ENCODE measurements at places on chromosomes 1 and 21.

DNA sequence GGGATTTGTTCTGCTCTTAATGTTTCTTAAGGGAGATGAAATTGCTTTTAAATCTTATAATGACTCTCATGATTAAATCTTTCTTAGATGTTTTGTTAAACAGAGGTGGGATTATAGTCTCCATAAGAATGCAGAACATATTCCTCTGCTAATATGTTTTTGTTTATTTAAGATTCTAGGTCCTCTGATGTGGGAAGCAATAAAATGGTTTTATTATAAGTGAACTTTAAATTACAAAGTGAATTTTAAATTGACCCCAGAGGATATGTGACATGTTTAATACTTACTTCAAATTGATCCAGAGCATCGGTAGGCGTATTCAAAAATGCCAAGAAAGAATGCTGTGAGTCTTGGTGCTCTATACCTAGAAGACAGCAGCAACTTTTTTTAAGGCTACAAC lies 129.4 kb downstream of the COQ8A start:
- no peak for DNase-seq

DNA sequence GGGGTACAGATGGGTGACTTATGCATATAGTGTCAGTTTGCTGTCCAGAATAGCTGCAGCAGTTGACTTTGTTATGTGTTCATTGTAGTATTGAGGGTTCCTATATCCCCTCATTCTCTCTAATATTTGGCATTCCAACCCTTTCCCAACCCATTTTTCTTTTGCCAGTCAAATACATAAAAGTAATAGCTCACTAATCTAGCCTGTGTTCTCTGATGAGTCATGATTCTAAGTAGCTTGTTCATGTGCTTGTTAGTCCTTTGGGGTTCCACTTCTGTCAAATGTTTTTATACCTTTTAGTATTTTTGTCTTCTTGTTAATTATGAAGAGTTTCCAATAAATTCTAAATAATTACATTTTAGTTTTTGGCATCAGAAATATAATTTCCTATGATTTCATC lies 99.2 kb upstream of the MROH9 start:
- no peak for DNase-seq

DNA sequence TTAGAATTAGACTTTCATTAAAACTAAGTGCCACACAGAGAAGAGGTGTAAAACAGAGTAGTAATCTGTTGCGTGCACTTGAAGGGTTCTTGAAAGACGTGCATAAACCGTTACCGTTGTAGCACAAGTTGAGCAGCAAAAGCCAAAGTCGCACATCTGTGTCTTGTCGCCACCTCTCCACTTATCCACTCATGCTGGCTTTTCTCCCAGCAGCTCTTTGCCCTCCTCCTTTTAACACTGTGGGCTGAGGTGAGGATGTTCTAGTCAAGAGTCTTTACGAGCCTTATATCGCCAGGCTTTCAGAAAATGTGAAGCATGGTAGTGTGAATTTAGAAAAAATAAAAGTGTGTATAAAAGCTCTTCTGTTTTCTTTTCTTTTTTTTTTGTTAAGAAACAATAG lies 48.0 kb downstream of the NR5A2 start:
- no peak for DNase-seq

DNA sequence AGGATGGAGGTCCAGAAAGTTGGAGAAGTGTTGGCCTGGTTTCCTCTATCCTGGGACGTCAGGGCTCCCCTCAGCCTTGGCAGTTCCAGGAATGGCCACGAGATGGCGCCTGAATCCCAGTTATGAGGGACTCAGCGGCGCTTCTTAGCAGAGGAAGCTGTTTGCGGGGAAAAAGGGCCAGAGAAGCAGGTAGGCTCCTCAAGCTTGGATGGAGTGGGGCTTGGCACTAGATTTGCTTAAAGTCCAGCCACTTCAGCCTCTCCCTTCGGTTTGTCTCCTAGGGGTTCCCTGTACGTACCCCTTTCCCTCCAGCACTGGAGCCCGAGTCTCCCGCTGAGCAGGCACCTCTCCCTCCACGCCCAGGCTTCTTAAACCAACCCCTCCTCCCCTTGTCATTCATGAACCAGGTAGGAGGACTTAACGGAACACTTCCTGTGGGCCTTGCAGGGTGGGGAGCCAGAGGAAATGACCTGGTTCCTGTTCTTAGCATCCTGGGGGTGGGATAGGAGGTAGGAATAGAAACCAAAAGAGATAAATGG lies 32.0 kb upstream of the TENT5B start:
- DNase-seq: peak; percentile 69

DNA sequence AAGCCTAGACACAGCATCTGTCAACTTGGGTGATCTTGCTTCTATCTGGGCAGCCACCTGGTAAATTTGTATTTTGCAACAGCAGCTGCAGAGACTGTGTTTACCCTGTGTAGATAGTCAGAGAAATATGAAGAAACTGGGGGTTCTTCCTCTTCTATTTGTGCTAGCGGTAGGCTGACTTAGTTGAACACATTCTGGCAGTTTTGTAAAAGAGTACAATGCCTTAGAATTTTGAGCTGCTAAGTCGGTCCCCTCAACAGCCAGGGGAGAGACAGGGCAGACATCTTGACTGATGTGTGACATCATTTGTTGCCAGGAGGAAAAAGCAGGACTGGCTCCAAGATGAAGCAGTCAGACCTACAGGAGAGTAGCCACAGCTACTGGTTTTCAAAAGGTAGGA lies 53.7 kb downstream of the KCNJ6 start:
- DNase-seq: no peak

DNA sequence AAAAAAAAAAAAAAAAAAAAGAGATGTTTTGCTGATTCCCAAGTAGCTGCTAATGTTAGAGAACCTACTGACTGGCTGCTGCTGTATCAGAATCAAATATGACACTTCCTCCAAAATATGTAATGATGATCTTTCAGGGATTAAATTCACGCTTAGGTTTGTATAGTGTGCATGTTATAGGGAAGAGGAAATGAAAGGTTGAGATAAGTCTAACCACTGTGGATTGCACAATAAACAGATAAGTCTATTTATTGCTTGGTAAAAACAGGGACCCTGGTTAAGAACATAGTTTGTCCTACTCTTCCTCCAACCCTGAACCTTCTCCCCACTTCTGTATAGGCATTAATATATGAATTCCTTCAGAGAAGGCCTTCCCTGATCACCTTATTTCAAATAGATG lies 13.2 kb downstream of the RC3H1 start:
- DNase-seq: no peak

DNA sequence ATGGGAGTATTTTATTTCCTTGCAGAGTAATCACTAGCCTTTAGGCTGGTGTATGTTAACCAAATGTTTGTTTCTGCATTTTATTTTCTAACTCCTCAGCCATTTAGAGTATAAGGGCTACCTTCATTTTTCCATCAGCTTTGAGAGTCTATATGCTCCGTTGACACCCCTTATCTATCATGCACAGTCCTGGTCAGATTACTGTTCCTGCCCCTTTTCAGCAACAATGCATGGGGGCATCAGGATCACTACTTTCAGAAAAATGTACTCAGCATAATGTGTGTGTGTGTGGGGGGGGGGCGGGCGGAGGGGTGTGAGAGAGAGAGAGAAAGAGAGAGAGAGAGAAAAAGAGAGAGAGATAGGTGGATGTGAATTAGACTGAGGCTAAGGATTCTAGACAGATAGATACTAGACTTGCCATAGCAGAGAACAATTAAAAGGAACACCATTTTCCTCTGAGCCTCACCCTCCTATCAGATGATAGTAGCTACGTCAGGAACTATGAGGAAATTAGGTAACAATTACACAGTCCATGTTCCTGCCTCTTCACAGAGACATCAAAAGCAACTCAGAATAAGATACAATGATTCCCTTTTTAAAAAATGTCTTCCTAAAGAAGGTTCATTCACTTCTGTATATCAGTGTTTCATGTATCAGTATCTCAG lies 40.8 kb downstream of the FCER1A start:
- DNase-seq: no peak

DNA sequence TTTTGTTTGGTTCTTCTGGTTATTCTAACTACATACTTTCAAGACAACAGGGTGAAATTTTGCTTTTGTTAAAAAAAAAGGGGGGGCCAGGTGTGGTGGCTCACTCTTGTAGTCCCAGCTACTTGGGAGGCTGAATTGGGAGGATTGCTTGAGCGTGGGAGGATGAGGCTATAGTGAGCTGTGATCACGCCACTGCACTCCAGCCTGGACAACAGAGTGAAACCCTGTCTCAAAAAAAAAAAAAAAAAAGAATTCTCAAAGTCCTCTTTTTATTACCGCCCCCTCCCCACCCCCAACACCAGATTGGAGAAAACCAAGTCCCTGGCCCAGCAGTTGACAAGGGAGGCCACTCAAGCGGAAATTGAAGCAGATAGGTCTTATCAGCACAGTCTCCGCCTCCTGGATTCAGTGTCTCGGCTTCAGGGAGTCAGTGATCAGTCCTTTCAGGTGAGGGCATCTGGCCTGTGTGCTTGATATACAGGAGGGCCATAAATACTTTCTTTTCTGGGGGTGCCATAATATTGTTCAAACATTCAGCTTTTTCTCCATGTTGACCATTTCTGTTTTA lies 50.2 kb downstream of the LAMC2 start:
- no peak for DNase-seq

GRCh38 chr1:224533517-224533916 lies 82.6 kb upstream of the CNIH3 start:
- DNase-seq: no peak

DNA sequence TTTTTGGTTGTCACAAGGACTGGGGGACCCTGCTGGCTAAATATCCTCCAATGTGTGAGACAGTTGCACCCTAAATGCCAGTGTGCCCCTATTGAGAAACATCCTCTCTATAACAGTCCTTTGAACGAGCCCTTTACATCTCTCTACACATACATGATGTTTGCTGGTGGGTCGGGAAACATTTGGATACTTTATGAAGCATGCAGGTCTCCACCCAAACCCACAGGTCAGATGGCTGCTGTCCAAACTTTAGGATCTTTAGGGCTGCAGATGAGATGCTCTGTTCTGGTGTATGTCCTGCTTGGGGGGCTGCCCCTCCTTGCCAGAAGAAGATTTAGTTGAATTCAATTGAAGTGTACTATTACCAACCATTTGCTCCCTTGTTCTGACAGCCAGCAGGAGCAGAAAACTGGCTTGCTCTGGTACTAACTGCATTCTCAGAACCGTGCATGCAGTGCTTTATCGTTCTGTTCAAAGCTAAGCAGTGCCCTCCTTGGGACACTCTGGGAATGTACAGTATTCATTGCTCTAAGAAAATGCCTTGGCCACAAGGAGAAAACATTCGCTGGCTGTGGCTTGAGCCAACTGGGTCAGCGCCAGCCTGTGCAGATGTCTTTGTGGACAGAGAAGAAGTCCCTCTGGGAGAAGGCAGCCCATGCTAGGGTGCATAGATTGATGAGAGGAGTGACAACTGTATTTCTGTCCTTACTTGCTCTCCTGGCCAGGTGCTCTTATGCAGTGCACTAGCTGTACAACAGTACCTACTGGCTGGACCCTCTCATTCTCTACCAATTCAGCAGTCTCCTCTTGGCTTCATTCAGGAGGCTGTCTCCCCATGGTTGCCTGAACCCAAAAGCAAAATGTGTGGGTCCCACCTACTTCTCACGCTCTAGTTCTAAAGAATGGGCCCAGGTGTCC lies 61.4 kb upstream of the DIRAS3 start:
- DNase-seq: no peak

GRCh38 chr1:100431954-100432353 lies 79.6 kb downstream of the CDC14A start:
- DNase-seq: no peak
